ENCODE measurements at places on chromosomes 4 and X.

DNA sequence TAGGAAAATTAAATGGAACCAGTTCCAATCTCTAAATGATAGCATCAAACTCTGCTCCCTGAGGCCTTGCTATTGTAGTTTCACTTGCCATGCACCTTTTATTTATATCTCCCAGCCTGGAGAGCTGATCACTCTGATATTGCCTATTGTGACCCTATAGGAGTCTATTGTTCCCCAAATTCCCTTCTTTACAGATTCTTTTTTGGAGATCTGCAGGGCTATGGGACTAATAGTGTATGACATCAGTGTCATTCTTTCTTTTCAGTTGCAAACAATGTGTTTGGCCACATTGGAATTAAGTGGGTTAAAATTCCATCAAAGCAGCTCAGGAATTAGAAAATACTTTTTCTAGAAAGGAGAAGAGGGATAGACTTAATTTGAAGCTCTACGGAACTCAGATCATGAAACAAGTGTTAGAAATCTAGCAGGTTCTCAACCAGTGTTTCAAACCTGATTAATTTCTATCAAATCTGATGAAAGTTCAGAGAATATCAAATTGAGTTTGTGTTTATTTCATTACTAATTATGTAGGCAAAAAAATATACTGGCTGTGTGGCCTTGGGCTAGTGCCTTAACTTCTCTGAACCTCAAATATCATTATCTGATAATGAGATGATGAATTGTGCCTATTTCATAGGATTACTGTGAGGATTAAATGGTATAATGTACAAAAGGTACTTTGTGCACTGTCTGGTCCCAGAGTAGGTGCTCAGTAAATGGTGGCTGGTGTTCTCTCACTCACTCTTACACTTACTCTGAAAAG lies 71.4 kb downstream of the COL4A6 start:
- no peak for DNase-seq

DNA sequence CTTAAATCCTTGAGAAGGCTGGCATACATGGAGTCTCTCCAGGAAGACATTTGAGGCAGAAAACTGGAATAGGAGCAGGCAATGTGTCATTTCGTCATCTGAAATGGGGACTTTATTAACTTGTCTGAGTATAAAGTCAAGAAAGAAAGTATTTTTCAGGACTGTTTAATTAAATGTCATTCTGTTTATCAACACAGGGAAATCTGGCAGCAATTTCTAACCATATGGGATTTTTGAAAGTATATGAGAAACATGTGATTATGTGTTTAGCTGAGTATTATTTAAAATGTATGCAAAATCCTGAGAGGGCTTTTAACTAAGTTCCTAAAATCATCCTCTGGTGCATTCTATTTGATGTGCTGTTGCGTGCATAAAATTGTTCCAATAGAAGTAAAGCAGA lies 3.9 kb upstream of the FAM9A start:
- DNase-seq, result no peak

GRCh38 chrX:9816084-9816700 lies 30.0 kb downstream of the SHROOM2 start:
- no peak for DNase-seq

GRCh38 chr4:181606300-181606699 lies 636.9 kb upstream of the TENM3 start:
- no peak for DNase-seq

DNA sequence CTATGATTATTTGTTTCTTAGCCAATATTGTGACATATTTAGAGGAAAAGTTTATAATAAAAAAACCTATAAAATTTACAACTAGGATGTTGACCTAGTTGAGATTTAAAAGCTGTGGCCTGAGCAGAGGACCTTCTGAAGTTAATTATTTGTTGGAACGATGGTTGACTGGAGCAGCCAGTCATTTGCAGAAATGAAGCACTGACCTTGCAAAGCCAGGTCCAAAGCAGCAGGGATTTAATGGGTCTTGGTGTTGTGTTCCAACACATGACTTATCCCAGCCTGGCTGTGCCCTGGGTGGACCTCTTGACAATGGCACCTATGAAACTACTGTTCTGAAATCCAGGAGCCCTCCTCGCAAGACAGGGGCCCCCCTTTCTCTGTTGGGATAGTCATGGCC lies 235.2 kb downstream of the FRAS1 start:
- no peak for DNase-seq

GRCh38 chr4:7649741-7650531 lies 215.2 kb upstream of the PSAPL1 start:
- peak; percentile 21 for DNase-seq

GRCh38 chr4:182931691-182932345 lies 14.6 kb upstream of the DCTD start:
- DNase-seq, result no peak

GRCh38 chr4:91527056-91527455 lies 776.7 kb upstream of the GRID2 start:
- DNase-seq, result no peak

- DNase-seq, result no peak
These were observed 10.3 kb downstream of the CPLX1 start for GRCh38 chr4:815464-816146.

DNA sequence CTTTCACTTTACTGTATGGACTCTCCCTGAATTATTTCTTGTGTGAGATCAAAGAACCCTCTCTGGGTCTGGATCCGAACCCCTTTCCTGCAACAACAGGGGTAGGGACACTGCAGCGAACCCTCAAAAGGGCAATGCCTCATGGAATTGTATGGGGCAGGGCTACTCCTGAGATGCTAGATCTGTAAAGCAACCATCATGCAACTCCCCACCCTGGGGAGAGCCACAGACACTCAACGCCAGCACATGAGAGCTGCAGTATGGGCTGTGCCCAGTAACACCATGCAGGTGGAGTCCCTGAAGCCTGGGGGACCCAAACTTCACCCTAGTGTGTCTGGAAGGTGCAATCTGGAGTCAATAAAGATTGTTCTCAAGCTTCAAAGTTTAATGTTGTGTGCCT lies 304.7 kb downstream of the DCHS2 start:
- DNase-seq, result no peak

- no peak for DNase-seq
These were observed 77.9 kb downstream of the BTC start for GRCh38 chr4:74716436-74716765.

GRCh38 chr4:86818211-86818610 lies 31.0 kb downstream of the SLC10A6 start:
- DNase-seq, result no peak

DNA sequence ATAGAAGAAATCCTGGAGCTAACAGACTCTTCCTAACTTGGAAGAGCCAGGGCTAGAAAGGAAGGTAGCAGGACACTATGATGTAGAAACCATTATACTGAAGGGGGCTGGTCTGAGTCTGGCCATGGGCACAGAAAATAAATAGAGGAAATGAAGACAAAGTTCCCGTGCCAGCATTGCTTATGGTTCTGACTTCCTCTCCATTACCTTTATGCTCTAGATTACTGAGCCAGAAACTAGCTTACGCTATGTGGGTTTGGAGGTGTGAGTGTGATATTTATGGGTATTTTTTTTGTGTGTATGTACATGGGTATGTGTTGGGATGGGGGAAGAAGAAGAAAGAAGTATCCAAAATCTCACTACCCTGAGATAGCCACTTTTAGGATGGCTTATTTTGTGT lies 148.3 kb downstream of the GLUD2 start:
- DNase-seq, result no peak

- DNase-seq, result no peak
These were observed 43.9 kb upstream of the MTMR1 start for GRCh38 chrX:150649096-150649870.

DNA sequence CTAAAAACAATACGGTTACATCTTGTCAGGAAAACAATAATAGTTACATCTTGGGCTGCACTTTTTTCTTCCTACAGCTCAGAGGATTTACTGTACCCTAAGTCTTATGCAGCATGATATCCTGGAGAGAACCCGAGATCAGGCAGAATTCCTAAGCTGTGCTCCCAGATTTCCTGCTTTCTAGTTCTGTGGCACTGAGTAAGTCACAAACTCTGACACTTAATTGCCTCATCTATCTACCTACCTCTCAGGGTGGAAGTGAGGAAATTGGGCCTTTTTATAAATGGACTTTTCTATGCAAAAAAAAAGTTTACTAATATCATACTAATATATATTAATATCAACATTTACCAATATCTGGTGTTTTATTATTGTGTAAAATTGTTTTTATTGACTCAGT lies 438.5 kb downstream of the INPP4B start:
- DNase-seq, result no peak

- DNase-seq, result no peak
These were observed 2.7 kb downstream of the ALAS2 start for GRCh38 chrX:55028040-55028439.

- no peak for DNase-seq
These were observed 545.5 kb upstream of the HTR2C start for GRCh38 chrX:114038358-114038757.

DNA sequence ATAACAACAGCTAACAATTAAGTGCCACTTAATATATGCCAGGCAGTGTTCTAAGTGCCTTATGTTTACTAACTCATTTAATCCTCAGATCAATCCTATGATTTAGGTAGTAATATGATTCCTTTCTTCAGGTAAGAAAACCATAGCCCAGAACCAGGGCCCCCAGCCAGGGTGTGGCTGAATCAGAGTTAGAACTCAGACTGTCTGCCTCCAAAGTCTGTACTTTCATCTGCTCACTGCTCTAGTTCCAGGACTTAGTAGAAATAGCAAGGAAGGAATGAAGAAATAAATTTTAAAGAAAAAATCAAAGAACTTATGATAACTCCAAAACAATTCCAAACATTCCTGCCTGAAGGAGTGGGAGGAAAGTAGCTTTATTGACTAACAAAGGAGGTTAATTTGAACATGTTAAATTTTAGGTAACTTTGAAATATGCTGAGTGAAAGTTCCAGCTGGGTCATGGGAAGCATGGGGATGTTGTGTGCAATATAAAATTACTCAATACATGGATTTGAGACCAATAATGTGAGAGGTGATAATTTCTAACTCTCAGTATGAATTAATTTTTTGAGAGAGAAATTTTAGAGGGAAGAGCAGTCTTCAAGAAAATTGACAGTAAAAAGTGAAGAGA lies 8.8 kb upstream of the ADH1C start:
- DNase-seq, result no peak

DNA sequence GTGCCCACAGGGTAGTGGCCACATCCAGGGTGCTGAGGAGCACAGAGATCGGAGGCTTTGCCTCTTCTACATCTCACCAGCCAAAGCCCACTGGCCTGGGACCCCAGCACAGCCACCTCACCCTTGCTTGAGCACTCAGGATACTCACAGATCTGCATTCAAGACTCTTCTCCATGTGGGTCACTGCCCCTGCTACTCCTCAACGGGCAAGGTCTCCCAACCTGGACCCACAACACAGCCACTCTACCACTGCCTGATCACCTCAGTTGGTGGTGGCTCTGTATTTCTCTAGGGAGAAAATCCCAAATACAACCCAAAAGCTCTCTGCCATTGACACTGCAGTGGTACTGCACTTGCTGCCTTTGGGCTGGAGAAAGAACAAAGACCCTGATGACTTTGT lies 190.3 kb upstream of the KLHL4 start:
- DNase-seq, result no peak

GRCh38 chrX:151981129-151981528 lies 6.7 kb upstream of the GABRE start:
- no peak for DNase-seq

DNA sequence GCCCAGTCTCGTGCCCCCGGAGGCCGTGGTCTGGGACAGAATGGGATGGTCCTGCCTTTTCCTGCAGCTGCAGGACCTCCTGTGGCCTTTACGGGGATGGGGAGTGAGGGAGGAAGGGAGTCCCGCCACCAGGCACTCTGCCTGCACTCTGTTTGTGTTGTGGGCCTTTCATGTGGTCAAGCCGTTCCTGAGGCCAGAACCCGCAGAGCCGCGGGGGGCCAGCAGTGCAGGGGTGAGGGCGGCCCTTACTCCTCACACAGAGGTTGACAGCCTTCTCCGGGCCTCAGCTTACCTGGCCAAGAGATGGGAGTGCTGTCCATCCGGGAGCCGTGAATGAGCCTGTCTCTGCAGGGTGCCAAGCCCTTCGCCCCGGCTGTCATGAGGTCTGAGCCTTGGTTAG lies 230.7 kb downstream of the AFAP1 start:
- no peak for DNase-seq

- DNase-seq, result peak; percentile 73
These were observed 27.1 kb upstream of the SLC9B1 start for GRCh38 chr4:103046416-103047290.

DNA sequence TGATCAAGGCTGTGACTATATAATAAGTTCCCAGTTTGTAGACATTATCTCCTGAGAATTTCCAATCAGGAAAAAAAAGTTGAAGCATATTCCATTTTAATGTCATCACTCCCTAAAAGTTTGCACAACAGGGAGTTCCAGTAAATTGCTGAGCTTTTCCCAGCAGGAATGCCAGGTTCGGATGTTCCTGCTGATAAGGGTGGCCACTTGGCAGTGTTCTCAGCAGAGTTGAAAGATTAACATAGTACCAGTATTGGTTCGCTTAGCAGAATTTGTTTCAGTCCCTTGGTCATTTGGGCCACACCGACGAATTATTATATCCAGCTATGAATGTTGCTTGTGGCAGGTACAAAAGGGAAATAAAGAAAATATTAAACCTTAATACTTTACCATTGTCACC lies 5.2 kb upstream of the CXCL2 start:
- no peak for DNase-seq

GRCh38 chrX:31543634-31544033 lies 471.8 kb upstream of the FTHL17 start:
- DNase-seq, result no peak

DNA sequence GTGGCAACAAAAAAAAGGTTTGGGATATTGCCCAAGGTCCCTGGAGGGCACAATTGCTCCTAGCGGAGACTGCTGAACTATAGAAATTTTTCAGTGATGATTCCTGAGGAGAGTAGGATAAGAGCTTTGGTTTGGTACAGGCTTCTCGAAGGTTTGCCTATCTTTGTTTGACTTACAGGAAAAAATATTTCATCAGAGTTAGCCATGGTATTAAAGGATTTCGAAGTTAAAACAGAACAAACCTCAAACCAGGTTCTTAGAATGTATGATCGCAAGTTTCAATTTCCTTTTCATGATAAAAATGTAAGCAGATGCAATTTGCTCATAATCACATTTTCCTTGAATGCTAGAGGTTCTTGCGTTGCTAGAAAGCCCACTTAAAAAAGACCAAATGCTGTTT lies 1.7 kb downstream of the EGFL6 start:
- DNase-seq, result no peak

- no peak for DNase-seq
These were observed 44.0 kb upstream of the EFNB1 start for GRCh38 chrX:68784816-68785215.

GRCh38 chr4:15659768-15660570 lies 4.8 kb upstream of the FBXL5 start:
- DNase-seq, result peak; percentile 50

- DNase-seq, result no peak
These were observed 37.7 kb downstream of the RHOH start for GRCh38 chr4:40234519-40235039.

- DNase-seq, result no peak
These were observed 124.2 kb downstream of the C4orf51 start for GRCh38 chr4:145804116-145804515.

- no peak for DNase-seq
These were observed 241.5 kb upstream of the IGFBP7 start for GRCh38 chr4:57351731-57352130.

- DNase-seq, result no peak
These were observed 365.5 kb downstream of the KLHL13 start for GRCh38 chrX:117751155-117751554.
